ENCODE measurements at places on chromosomes 12 and 14. TPM values are rescaled to one million over a fixed set of nuclear protein-coding genes. Genes with fewer than 3 reads are reported as not detected.
A peak's percentile ranks its signal among the peaks of the same experiment; 100 is the strongest.

The NRIP2 gene
- 8.1 TPM for total RNA-seq

The PRB2 gene
- total RNA-seq: not detected

The FLRT2 gene
- 21.2 TPM for total RNA-seq

The IAPP gene
- total RNA-seq: not detected

The IFI27L1 gene
- 13.7 TPM for total RNA-seq

The SPTB gene
- 5.4 TPM for total RNA-seq

The DNAH10 gene
- total RNA-seq: not detected

The SERPINA9 gene
- not detected for total RNA-seq

GRCh38 chr12:61384511-61384910, 875.7 kb upstream of the USP15 start:
- no peak for DNase-seq

- no peak for DNase-seq
These were observed 175.3 kb downstream of the PHLDA1 start for GRCh38 chr12:75856235-75856634.

- no peak for DNase-seq
These were observed 12.5 kb downstream of the AMDHD1 start for GRCh38 chr12:95955549-95956159.

GRCh38 chr12:60093428-60093827, 497.6 kb downstream of the SLC16A7 start:
- DNase-seq: no peak

DNA sequence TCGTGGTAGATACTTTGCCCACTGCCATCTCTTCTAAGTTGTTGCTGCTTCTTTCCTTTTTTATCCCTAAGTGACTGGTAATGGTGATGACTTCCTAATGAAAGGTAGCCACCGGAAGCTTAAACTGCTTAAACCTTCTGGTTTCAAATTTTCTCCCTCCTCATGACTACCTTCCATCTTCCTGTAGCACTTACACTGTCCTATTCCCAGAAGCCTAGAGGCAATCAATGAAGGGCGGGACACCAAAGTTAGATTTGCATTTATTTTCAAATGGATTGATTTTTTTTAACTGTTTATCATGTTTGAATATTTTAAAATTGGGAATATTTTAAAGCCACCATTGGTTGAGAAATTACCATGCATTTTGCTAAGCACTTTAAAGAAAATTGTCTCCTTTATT, 64.7 kb downstream of the MSRB3 start:
- no peak for DNase-seq

DNA sequence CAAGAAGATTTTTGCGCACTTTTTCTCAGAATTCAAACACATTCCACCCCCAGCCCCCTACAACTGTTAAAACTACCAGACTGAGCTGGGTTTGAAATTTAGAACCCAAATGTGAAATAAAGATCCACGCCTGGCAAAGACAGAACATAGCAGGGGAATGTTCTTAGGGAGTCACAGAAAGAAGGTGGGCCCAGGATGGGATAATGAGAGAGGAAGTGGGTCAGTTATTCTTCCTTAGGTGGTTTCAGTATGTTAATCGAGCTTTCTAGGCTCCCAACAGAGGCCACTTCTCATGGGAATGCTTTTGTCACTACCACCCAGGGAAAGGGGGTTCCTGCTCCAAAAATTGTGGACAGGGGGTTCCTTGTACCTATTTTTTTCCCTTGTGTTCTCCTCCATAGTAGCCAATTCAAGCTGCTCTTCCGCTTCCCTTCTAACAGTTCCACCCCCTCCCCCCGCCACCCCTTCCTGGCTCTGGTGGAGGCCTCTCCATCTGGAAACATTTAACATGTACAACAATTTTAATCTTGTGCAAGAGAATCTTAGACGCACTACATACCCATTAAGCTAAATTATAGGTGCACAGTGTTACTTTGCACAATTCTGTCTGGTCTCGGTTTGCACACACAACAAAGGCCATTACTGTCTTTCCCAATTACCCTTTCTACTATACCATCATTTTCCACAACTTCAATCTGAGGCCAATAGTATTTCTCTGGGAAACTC, 218.1 kb downstream of the MON2 start:
- peak; percentile 70 for DNase-seq

GRCh38 chr14:58817846-58818245, 180.1 kb downstream of the DACT1 start:
- no peak for DNase-seq

DNA sequence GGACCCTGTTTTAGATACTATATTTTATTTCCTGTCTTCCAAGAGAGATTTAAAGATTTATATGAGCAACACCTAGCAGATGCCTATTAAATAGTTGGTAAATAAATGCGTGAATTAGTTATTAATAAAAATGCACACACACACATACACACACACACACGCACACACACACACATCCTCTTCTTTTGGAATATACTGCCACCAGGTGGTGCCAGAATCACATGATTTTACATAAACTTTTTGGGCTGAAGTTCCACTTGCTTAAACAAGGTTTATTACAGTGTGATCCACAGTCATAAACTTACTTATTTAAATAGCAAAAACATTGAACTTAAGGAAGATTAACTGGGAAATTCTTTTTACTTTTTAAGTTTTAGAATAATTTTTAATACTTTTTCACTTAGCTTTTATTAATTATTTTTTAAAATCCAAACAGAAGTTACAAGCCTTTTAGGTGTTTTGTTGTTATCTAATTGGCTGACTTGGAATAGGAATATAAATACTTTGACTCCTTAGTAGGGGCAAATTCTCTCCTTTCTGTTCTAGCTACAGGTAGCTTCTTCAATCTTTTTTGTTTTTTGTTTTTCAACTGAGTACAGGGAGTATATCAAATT, 17.5 kb downstream of the RAD51B start:
- DNase-seq: no peak

DNA sequence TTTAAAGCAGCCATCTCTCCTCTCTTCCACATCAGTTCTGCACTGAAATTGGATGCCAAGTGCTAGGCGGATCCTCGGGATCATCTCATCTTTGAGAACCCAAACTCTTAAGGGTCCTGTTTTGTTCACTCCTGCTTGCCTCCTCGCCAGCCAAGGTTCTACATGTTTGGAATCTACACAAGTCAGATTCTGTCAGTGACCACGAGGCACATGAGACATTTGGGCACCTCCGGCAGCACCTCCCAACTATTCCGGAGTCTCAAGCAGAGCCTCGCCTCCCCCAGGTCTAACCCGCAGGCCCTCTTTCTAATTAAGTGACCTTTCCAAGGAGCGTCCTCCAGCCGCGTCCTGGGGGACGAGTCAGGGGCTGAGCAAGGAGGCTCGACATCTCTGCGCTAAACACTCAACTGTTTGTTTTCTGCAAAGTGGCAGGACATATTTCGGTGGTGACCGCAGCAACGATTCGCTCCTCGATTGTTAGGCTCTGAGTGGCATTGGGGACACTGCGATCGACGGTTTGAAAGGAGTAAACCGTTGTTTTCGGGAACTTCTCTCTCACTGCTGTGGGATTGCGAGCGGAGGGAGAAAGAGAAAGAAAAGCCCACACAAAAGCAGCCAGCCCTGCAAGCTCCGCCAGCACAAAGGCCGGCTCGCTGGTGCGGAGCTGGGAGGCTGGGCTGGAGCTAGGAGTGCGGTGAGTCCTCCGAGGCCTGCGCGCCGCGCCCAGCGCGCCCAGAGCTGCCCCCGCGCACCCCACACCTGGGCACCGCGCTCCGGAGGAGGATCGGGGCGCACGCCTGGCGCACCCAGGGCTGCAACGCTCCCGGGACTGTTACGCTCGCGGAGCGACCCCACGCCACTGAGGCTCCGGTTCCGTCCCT, 640 bp downstream of the ARMH4 start:
- peak; percentile 46 for DNase-seq

- DNase-seq: no peak
These were observed 183.0 kb downstream of the PAX9 start for GRCh38 chr14:36844443-36845195.

DNA sequence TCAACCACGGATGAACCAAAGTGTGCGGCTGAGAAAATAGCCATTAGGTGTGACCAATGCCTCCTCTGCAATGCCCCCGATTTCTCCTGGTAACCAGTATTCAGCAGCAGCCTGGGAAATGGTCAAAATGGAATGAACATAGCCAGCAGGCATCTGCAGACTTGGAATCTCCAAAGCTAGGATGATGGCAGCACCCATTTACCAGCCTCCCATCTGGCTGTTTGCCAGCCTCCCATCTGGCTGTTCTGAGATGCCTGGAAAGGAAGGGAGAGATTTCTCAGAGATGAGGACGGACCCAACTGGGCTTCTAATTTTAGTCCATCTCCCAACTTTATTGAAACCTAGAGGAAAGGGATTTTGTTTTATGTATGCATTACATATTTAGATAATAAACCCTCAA, 16.2 kb downstream of the CLMN start:
- DNase-seq: peak; percentile 10

GRCh38 chr14:82533351-82533750, 999.7 kb upstream of the SEL1L start:
- no peak for DNase-seq

Data from aorta (tissue), 5 donors.